ENCODE measurements at places on chromosomes 5 and 9. TPM values are rescaled to one million over a fixed set of nuclear protein-coding genes. Genes with fewer than 3 reads are reported as not detected.

DNA sequence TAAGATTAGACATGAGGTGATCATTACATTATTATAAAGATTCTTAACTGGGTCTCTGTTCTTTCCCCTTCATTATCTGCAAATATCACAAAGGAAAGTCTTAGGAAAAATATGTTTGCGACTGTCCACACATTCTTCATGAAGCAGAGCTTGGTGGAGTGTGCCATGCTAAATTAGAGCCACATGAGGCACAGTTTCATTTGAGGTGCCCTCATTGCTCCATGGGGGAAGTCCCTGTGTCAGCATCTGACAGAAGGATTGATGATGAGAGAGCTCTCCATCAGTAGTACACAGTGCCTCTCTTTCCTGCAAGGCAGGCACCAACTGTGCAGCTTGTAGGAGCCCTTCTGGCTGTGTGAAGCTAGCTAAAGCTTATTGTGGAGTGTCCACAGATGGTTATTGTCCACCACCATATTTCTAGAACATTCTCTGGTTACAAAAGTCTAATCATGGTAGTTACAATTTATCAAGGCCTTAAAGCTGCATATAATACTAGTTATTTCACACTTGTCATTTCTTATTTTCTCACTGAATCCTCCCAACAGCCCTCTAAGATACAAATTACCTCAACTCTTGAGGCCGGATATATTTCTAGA is 63.9 kb downstream of the C9orf152 start:
- peak; percentile 72 for DNase-seq

GRCh38 chr5:141957367-141957996 is 520 bp downstream of the PCDH12 start:
- no peak for DNase-seq

GRCh38 chr9:12773562-12773961 is 1.3 kb upstream of the LURAP1L start:
- no peak for DNase-seq

DNA sequence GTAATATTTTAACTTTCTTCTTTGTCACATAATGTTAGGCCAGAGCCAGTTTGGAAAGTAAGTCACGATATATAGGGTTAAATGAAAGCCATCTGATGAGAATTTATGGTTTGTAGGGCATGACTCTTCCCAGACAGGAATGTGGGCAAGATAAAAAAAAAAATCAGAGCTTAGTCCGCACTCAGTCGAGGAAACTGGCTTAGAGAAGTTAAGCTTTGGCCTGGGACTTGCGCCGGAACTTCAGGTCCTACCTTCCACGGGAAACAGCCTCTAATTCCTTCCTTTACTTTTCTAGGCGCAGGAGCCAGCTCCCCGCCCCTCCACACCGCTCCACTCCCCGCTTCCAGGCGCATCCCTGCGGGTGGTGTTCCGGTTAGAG is 475 bp downstream of the DDX31 start:
- DNase-seq, result peak; percentile 37

- DNase-seq, result no peak
These were observed 88.2 kb upstream of the NIPAL4 start for GRCh38 chr5:157371655-157372471.

DNA sequence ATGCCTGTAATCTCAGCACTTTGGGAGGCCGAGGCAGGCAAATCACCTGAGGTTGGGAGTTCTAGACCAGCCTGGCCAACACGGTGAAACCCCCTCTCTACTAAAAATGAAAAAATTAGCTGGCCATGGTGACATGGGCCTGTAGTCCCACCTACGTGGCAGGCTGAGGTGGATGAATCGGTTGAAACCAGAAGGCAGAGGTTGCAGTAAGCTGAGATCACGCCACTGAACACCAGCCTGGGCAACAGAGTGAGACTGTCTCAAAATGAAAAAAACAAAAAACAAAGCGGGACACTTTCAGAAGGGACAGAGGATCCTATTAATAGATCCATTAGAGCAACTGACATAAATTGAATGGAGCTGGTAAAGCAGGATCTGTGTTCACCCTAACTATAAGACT is 89.6 kb upstream of the SGCD start:
- no peak for DNase-seq

- no peak for DNase-seq
These were observed 77.0 kb upstream of the RASA1 start for GRCh38 chr5:87190687-87191086.

The LVRN gene
- total RNA-seq, result not detected

The FNIP1 gene
- total RNA-seq, result 17.8 TPM

The GGTA1 gene
- not detected for total RNA-seq

DNA sequence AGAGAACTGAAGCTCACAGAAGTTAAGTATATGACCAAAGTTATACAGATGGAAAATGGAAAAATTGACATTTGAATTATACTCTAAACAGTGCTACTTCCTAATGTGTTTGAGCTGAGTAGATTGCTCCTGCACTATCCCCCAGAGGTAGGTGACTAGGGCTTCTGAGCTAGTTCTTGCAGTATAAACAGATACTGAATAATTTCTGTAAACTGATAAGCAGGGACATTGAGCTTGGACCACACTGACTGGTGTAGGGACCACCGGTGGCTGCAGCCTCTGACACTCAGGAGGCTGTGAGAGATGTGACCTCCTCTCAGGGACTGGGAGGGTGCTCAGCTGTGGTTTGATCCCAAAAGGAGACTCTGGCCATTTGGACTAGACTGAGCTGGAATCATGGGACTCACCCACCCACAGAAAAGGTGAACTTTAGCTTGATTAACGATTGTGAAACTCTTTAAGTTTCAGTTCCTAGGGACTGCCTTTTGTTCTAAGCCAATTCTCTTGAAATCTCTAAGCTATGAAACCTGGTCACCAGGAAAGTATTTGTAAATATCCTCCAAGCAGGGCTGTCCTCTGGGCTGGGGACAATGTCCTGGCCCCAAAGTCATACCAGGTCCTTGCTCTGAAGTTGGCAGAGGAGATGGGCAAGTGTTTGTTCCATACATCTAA is 291.5 kb downstream of the SEC61B start:
- no peak for DNase-seq

DNA sequence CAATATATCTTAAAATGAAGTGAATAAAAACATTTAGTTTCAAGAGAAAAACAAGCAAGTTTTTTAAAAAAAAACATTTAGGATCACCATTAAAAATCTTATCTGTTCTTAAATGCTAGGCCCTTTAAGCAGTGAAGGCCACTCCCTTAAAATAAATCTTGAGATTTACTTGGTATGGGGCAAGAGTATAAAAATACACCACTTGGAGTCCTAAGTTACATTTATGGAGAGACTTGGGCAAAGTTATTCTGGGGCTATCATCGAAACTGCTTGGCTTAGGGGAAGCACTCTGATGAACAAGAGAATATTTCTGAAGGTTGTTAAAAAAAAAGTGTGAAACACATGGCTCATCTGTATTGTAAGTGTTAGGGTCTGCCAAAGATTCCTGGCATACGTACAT is 97.4 kb downstream of the NR3C1 start:
- DNase-seq, result no peak

DNA sequence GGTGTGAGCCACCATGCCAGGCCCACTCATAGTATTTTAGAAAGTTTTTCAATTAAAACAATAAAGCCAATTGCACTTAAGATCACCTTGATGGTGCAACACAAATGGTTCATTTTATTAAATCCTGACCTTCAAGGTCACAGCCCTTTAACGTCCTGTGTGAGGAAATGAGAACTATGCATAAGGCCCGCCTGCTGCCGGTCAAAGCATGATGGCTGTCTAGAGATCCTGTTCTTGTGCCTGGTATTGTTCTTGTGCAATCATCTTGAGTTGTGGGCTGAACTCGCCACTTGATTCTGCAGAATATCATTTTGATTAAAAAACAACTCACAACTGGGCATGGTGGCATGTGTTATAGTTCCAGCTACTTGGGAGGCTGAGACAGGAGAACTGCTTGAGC is 43.6 kb upstream of the FBXW11 start:
- DNase-seq, result no peak

DNA sequence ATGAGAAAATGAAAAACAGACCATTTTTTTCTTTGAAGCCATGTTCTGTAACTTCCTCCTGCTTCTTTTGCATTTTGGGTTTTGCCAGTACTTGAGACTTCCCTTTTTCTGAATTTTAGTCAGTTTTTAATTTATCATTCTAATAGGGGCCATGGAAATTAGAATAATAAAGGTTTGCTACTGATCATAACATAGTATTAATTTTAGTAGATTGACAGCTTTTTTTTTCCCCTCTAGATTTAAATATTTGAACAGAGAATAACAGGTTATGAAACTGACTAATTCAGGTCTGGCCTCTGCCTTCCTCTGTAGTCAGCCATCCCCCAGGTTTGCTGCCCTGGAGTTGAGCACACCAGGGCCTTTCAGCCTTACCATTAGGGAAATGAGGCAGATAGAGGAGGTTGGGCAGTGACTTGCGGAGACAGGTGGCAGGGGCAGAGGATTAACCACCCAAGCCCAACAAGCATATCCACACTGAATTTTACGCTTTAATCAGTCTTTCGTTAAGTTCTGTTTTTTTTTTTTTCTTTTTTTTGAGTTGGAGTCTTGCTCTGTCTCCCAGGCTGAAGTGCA is 80.1 kb upstream of the TNFAIP8 start:
- DNase-seq, result peak; percentile 68

DNA sequence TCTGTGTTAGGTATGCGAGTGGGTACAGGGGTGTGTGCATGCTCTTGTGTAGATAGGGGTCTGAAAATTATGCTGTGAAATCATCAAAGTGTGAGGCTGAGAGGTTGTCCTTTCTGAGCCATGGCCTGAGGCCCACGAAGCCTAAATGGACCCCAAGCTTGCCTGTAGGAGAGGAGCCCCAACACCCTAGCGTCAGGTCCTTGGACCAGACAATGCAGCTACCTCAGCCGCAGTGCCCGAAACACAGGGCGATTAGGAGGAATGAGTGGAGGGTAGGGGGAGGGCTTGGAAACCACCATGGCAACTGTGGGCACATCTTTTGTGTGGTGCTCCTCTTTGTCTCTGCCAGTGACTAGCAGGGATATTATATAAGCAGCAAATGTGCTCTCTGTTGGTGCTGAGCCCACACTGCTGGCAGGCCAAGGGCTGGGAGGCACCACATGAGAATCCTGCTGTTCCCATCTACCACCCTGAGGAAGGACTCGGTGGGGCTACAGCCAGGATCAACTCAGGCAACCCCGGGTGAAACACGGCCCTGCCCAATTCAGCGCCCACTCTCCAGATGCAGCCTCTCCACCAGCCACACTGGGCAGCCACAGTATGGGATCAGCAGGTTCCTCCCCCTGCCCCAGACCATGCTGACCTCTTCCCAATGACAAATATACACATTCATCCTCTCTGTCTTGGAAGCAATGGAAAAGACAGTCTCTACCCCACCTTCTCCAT is 84.6 kb upstream of the FSTL4 start:
- no peak for DNase-seq

- DNase-seq, result no peak
These were observed 63.7 kb downstream of the SH3RF2 start for GRCh38 chr5:146000072-146000471.

- no peak for DNase-seq
These were observed 1158.0 kb downstream of the MAT2B start for GRCh38 chr5:164663198-164663989.

DNA sequence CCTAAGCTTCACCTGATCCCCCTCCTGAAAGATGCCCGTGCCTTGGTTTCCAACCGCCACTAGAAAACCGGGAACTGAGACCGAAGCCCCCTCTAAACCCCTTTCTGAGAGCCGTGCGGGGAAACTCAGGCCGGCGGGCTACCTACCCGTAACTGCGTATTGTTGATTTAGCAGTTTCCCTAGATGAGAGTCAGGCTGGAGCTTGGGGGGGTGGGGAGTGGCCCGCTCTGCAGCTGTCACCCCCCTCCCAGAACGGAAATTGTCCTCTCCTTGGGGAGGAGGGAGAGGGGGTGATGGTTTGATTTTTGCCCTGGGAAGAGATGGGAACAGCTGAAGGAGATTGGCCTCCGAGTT is 2.5 kb downstream of the CXXC5 start:
- no peak for DNase-seq

DNA sequence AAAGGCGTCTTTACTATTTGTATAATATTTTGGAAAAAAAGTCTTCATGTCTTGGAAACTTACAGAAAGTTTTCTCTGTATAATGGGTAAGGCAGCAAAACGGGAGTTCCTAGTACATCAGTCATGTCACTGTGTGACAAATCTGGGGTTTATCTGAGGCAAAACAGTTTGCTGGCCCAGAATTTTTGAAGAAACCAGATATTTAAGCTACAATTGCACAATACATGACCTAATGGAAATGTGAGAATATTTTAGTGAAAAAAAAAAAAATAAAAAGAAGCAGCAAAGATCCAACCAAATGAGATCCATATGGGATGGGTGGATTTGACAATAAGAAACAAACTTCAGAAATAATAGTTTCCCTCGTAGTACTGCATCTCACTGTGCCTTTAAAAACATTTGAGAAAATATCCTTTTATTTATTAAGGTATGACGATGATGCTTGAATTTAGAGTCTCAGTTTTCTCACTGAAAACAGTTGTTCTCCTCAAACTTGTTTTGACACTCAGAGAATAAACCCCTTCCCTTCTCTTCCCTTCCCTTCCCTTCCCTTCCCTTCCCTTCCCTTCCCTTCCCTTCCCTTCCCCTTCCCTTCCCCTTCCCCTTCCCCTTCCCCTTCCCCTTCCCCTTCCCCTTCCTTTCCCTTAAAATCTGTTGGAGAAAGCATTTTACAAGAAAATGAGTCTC is 180.5 kb upstream of the TUT7 start:
- DNase-seq, result no peak

GRCh38 chr5:131534974-131535373 is 100.1 kb downstream of the RAPGEF6 start:
- DNase-seq, result no peak

DNA sequence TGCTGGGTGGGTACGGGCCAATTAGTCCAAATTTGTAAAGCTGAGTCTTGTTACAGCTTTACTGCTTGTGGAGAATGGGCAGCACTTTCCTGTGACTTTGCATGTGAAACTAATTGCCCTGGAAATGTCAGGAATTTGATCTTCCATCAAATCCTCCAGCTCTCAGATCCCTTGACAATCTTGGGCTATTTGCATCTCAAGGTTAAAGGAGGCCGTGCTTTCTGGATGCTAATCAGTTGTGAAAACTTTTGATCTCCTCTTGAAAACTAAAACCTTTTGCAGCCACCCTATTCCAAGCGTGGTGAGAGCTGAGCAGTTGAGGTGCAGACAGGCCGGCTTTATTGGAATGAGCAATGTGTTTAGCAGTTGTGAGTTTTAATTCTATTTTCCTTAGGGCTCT is 68.0 kb upstream of the CLINT1 start:
- no peak for DNase-seq

DNA sequence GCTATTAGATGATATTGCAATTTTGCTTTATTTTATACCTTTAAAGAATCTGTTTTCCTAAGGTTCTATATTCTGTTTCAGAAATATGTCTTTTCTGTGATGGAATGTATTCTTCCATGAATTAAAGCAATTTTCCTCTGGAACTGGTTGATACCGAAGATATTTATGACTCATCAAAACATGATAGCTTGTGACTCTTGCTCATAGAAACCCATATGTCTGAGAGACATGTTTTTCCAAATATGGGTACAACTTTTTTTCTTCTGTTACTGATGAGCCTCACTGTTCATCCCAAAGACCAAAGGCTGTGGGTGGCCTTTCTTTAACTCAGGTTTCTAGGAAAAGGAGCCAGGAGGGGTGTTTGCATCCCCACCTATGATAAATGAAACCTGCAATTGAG is 126.1 kb upstream of the PAPPA start:
- DNase-seq, result no peak

GRCh38 chr9:91758491-91758981 is 191.5 kb downstream of the ROR2 start:
- peak; percentile 49 for DNase-seq

- DNase-seq, result no peak
These were observed 9.7 kb downstream of the KIF20A start for GRCh38 chr5:138188626-138189025.

Measured in activated naive CD4-positive, alpha-beta T cell treated with anti-CD3 and anti-CD28 coated beads for 36 hours (primary cell).